ENCODE measurements at places on chromosomes 6 and 20.

DNA sequence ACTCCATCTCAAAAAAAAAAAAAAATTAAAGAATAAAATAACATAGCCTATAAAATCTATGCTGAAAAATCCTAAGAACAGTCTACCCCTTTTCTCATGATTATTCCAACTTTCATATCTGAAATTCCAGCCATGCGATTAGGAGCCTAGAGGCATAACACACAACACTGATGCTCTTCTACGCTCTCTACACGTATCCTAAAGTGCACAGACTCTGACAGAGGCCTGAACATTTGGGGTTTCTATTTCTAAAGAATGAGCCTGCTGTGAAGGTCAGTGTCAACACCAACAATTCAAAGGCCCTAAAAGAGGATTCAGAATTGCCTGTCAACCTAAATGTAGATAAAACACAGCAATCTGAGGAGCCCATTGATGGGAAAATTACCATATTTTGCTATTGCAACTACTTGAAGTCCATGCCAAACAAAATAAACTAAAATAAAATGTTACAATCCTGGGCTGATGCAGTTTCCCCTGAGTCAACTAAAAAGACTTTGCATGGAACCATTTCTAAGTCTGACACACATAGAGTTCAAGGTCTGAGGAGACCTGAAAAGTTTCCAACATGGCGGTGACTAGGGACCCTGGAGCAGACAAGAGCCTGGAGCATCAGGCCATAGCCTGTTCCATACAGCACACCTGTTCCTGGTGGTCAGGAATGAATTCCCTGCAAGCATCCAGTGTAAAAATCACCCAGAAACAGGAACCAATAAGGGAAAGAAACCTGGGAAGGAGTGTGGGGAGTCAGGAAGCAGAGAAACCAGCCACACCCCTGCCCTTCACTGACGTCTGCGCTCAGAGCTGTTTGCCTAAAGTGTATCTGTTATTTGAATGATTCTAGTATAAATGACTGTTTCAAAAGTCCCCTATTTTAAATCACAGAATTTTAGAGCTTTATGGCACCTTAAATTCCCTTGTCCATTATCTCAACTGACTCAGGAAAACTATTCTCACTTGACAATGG lies 11.8 kb downstream of the NINL start:
- no peak for DNase-seq

DNA sequence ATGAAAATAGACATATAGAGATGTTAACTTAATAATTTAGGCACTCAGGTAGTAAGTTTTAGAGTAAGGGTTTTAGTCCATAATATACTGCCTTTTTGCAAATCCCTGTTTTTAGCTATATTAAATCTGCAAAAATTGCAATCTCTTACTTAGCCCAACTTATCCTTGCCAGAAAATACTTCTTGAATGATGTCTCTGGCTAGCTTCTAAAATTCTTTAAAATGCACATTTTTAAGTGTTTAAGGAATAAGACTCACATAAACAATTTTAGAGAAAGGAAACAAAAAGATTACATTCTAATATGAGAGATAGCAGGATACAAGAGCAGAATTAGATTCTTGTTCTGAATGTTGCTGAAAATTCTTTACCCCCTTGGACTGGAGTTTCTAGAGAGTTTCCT lies 25.8 kb upstream of the RFPL4B start:
- no peak for DNase-seq

DNA sequence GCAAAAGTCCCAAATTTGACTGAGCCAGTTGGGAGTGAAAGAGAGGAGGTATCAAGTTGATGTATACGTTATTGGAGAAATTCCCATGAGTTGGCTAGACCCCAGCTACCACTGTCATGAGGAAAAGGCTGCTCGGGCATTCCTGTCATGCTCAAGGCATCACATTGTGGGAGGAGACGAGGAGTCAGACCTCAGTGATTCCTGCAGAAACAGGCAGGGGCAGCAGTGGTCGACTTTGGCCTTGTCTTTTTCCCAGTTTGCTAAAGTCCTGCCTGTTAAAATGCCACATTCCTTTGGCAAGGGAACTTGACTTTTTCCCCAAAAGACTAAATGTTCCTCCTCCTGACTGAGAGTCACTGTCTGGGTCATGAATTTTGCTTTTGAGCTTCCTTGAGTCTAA lies 295.5 kb upstream of the HS3ST5 start:
- no peak for DNase-seq

DNA sequence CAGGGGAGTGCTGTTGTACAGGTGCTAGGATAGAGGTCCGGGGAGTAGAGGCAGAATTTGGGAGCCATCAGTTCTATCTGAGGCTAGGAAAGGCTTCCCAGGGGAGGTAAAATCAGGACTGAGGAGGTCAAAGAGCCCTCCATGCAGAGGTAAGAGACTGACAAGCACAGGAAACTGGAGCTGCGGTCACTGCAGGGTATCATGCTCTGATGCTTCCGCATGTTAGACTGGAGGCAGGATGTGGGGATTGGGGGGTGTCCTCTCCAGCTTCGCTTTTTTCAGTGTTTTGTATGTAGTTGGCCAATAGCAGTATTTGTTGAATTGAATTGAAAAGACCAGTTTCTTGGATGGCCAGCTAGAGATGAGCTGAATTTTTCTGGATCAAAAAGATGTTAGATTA lies 87.8 kb downstream of the SLC22A3 start:
- no peak for DNase-seq

DNA sequence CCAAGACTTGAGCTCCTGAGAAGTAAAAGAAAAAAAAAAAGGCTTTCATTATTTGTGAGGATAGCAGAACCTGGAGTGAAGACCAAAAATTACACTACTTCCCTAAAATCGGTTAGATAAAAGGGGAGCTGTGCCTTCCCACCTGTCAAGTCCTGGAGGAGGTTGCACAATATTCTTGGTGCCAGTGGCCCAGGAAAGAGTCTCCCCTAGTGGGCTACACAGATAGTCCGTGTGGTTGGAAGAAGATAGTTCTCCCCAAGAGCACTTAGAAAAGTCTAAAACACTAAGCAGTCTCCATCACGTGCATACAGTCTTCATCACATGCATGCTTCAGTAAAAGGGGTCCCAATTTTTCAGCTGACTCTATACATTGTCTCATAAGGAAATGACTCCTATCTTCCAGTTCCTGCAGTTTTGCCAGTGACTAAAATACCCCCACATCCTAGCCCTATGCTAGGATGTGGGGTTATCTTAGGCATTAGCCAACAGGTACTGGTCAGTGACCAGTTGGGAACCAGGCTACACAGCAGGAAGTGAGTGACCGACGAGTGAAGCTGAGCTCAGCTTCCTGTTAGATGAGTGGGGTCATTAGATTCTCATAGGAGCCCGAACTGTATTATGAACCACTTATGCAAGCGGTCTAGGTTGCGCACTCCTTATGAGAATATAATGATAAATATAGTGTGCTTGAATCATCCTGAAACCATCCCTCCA lies 199.5 kb upstream of the FAM83B start:
- DNase-seq: no peak

GRCh38 chr6:14726816-14727493 lies 518.9 kb upstream of the JARID2 start:
- DNase-seq: no peak

DNA sequence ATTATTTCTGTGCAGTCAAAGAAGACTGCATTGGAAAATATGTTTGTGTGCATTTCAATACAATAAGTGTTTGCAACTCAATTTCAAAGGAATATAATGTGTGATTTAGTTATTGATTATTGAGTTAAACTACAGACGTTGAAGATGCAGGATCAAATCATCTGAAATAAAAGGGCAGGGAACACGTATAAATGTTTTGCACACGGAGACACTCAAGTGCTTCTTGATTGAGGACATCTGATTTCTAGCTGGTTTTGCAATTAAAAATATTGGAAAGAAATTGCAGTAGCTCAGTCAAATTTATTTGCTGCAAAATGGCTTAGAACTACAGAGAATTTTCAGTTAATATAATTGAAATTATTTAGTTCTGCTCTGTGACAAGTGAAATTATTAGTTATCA lies 412.7 kb downstream of the UTRN start:
- no peak for DNase-seq

DNA sequence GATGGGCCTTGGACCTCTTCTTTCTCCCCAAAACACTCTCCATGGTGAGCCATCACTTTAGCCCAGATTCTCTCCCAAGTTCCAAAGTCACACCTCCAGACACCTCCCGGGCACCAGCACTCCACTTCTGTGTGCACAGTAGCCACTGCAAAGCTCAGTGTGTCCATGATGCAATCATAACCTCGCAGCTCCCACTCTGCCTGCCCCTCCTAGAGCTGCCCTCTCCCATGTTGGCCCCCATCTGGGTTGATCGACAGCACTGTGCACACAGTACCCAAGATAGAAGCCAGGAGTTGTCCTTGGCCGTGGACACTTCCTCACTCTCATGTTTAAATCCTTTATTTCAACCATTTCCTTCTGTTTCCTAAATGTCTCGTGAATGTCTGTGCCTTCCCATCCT lies 293.3 kb downstream of the PACRG start:
- no peak for DNase-seq

DNA sequence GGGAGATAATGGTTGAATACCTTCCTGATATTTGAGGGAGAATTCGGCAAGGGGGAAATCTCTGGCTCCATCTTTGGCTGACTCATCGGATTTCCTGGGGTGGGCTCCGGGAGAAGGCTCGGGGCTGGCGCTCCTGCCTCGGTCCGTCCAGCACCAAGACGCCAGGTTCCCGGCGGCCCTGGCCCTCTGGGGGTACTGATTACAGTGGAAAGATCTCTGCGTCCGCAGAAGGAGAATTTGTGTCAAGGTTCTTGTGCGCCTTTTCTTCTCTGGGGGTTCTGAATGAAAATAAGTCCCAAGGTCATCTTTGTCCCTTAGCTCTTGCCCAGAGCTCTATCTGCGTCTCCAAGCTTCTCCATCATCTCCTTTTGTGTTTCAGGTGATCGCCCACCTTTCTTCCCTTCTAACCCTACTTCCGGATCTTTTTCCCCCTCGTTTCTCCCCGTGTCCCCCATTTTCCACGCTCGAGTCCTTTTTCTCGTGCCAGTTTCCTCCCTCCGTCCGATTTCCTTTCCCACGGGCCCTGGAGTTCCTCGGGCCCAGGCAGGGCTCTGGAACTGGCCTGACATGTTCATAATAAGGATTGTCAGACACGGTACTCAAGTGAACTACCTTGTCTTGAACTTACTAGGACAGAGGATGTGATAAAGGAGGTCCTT lies 11.6 kb downstream of the NRN1 start:
- DNase-seq: no peak

- no peak for DNase-seq
These were observed 93.9 kb upstream of the OGFRL1 start for GRCh38 chr6:71194724-71195123.

DNA sequence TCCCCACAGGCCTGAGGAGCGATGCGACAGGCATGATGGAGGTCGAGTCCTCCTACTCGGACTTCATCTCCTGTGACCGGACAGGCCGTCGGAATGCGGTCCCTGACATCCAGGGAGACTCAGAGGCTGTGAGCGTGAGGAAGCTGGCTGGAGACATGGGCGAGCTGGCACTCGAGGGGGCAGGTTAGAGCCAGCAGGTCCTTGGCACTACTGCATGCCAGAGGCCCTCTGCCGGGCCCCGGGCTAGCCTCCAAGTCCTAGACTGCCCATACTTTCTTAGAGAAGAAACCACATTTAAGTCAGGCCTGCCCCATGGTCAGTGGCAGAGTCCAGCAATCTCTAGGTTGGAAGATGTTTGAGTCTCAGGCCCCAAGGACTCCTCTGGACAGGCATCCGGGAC lies 32.1 kb downstream of the PKIG start:
- DNase-seq: no peak

GRCh38 chr6:154509421-154510143 lies 903 bp downstream of the CNKSR3 start:
- no peak for DNase-seq

GRCh38 chr6:148249160-148249559 lies 93.5 kb upstream of the SASH1 start:
- no peak for DNase-seq

DNA sequence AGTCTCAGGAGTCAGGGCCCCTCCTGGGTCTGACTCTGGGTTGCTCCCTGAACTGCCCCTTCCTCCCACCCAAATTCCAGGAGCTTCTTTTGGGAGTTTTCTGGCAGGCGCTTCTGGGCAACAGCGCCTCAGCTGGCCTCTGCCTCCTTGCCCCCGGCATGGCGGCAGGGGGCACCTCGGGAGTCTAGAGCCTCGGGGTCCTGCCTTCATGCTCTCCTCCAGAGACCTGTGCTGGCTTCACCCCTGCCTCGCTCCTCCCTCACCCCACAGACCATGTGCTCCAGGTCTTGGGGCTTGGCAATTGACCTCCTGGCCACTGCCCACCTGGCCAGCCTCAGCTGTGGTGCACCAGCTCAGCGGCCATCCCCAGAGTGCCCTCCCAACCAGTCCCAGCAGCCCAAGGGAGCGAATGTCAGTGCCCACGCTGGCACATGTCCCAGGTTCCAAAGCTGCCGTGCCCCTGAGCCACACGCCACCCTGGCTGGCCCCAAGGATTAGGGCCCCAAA lies 43.4 kb downstream of the SRC start:
- DNase-seq: no peak

Measured in esophagus squamous epithelium (tissue), 5 donors.